ENCODE measurements at places on chromosomes 1 and 21.

GRCh38 chr1:20402585-20403422, 83.2 kb downstream of the CAMK2N1 start:
- no peak for DNase-seq

DNA sequence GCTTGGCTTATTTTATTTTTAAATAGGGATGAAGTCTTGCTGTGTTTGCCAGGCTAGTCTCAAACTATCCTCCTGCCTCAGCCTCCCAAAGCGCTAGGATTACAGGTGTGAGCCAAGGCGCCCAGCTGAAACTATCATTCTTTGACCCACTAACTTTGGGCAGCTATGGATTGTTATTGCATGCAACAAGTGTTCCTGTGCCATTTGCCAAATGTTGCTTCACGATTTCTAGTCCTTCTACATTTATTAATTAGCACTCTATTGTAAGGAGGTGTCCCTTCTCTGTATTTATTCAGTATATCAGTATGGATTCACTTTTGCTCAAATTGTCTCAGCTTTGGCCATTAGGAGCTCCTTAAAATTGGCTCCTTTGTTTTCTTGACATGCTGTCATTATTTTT, 36.4 kb downstream of the YTHDF2 start:
- no peak for DNase-seq

DNA sequence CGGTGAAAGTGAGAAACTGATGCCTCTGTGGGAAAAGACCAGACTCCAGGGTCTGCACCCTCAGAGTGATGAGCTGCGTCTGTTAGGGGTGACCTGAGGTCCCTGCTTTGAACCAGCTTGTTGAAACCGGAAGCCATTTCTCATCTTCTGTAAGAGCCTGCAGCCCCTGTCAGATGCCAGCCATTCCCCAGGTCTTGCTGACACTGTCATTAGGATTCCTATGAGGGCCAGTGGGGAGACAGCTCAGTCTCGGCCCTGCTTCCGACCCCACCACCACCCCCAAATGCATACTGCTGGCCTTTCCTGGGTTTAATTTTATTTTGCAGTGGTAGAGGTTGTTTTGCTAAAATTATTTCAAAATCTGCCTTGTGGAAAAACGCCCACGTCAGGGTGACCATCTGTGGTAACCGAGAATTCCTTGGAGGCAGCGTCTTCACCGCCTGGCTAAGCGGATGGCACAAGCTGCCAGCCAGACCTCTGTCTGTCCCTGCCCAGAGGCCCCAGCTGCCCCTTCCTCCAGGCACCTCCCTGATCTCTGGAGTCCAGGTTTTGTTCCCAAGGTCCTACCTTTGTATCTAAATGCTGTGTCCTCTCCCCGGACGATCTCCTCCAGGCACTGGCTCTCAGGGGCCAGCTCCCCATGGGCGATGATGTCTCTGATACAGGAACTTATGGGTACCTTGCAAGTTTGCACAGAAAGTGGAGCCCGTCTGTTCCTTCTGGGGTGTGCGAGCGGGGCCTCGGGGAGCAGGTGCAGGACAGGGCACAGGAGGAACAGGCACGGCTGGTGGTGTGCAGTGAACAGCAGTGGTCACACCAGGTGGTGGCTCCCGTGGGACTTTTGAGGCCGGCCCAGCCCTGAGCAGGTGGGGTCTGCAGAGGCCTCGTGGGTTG, 49.9 kb downstream of the PRKCZ start:
- DNase-seq, result peak; percentile 77

DNA sequence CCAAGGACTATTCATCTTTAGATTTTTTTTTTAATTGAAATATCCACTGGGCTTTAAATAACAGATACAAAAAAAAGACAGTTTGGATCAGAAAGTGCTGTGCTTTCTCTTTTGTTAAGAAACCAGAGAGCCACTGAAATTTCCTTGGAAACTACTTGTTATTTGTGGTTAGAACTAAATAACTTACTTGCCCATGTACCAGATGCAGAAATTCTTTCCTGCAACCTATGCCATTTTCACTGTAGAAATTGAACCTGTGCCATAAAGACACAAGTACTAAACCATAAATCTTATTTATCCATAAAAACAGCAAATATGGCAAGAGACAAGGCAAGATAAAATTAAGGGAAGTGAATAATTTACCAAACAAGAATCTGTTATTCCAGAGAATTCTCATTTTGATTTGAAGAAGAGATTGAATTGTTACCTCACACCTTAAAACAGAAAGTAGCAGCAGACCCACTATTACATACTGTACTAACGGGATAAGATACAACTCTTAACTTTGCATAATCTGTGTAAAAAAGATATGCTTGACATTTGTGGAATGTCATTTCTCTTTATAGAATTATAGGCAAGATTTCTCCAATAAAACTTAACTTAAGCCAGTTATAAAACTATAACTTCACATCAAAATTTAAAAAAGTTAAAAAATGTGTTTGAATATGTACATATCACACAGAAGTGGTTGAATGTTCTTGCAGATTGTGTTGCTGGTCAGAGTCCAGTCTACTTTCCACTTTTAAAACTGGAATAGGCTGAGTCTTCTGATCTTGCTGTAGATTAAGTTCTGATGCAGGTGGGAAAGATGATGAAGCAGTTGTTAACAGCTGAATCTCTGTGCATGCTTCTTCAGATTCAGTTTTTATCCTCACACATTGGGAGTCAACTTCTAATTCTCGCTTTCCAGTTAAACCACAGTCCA, 6.3 kb upstream of the PHTF1 start:
- peak; percentile 39 for DNase-seq

GRCh38 chr1:207968521-207969009, 57.6 kb upstream of the CD34 start:
- DNase-seq, result no peak

GRCh38 chr1:176205332-176205914, 1.7 kb downstream of the COP1 start:
- peak; percentile 10 for DNase-seq

- peak; percentile 86 for DNase-seq
Measured at GRCh38 chr21:45454926-45455673, 50.1 kb downstream of the COL18A1 start.

DNA sequence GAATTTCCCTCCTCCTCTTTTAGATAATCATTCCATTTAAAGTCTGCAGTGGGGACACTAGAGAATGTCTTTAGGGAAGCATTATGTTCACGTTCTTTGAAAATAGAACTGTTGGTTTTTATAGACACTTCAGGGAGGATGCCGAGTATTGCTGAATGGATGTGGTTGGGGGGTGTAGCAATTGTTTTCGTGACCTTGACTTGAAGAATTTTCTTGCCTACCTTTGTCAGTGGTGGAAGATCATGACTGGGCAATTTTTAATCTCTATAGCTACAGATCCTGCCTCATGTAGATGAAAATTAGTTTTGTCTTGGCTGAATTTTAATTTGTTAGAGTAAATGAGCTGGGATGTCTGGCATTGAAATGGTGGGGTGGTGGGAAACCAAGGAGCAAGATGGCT, 3.8 kb downstream of the SMG7 start:
- DNase-seq, result no peak

- no peak for DNase-seq
Measured at GRCh38 chr1:232140419-232141166, 489.3 kb downstream of the SIPA1L2 start.

- no peak for DNase-seq
Measured at GRCh38 chr1:16354619-16355018, 2.3 kb upstream of the FBXO42 start.

DNA sequence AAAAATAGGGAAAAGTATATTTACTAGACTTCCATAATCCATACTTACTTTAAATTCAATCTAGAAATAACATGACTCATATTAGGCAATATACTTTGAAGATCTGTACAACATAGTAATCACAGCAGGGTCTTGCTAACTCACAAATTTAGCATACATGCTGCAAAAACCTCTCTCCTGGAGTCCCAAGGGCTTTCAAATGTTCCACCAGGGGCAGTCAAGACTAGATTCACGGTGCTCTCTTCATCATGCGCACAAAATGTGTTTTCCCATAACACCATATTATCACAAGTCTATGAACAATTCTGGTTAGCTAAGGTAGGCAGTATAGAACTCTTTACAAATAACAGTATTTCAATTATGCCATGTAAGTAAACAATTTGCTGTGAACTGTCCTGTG, 45.8 kb downstream of the SSX2IP start:
- no peak for DNase-seq

- no peak for DNase-seq
Measured at GRCh38 chr1:18384471-18384870, 96.3 kb upstream of the KLHDC7A start.

- DNase-seq, result no peak
Measured at GRCh38 chr21:39630827-39631226, 18.1 kb downstream of the B3GALT5 start.

DNA sequence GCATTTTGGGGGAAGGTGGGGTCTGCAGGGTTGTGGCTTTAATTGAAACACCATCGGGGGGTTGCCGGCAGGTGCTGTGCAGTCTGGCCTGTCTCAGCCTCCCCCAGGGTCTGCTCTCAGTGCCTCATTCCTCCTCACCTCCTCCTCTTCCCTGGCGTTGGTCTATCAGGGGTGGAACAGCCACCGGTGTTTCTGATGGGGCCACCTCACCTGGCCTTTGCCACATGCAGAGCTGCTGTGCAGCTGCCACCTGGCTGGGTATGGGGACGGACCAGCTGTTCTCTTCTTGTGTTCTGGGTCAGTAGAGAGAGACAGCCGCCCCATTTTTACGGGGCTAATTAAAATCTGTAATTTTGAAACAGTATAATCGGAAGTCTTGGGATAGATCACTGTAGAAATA, 53.9 kb downstream of the SPSB1 start:
- DNase-seq, result no peak

- DNase-seq, result no peak
Measured at GRCh38 chr1:217117973-217118465, 394.8 kb upstream of the ESRRG start.

- peak; percentile 33 for DNase-seq
Measured at GRCh38 chr1:201838381-201838780, 9.4 kb downstream of the IPO9 start.

- DNase-seq, result no peak
Measured at GRCh38 chr21:15209224-15209623, 144.4 kb upstream of the NRIP1 start.

DNA sequence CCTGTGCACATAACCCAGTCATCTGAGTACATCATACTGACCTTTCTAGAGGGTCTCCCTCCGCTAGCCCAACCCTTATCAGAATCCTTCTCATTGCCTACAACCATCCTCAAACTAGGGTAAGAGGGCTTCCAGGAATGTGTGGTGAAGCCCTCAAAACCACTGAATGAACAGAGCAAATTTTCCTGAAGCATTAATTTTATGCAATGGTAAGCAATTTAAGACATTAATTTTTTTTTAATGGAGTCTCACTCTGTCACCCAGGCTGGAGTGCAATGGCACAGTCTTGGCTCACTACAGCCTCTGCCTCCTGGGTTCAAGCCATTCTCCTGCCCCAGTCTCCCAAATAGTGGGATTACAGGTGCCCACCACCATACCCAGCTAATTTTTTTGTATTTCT, 86.1 kb upstream of the ZNF281 start:
- DNase-seq, result no peak

DNA sequence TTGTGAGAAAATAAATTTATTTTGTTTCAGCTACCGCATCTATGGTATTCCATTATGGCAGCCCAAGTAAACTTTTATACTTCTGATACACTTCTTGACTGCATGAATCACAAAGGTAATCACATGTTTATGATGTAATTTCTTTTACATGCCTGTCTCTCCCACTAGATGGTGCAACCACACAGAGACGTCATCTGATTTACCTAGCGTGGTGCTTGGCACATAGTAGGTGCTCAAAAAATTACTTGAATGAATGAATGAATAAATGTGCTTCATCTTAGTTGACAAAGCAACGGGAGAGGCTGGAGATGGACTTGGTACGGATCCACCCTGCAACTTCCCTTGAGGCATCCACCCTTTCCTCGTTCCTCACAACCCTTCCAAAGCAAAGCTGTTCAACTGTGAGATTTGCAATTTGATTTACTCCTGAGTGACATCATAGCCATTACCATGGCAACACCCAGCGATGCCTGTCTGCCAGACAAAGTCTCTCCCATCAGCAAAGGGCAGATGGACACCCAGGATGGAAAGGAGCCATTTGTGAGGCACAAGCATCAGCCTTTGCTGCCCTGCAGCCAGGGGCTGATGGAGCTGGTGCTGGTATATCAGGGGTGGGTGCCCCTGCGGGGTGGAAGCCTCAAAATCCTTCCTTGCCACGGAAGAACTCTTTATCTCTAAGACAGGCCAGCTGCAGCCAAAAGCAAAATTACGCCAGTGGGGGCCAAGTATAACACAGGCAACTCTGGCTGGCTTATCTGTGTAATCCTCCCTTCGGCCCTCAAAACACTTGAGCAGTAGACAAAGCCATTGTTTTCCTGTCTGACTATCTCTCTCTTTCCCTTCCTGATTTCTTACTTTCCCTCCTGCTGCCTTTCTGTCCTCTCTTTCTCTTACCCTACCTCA, 18.9 kb upstream of the VWA5B1 start:
- no peak for DNase-seq

GRCh38 chr1:58158506-58159433, 387.8 kb downstream of the OMA1 start:
- DNase-seq, result no peak

- peak; percentile 56 for DNase-seq
Measured at GRCh38 chr1:244012202-244012601, 38.9 kb upstream of the ZBTB18 start.

GRCh38 chr1:100584761-100585745, 47.1 kb downstream of the GPR88 start:
- peak; percentile 37 for DNase-seq

- DNase-seq, result no peak
Measured at GRCh38 chr21:33268393-33268736, 2.2 kb downstream of the IL10RB start.

DNA sequence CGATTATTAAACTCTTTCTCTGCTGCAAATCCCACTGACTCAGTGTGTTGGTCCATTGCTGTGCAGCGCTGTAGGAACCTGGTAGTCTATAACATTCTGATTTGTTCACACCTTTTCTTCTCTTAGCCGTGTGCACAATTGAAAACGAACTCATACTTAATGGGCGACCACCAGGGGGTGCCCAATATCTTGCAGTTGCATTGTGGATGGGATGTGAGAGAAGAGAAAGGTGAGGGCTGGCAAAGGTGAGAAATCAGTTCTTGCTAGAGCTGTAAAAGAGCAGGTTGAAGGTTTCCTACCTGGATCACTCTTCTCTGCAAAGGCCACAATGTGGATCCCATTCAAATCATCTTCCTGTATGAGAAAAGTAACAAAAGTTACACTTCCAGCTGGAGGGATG, 51.0 kb downstream of the CASQ2 start:
- no peak for DNase-seq

DNA sequence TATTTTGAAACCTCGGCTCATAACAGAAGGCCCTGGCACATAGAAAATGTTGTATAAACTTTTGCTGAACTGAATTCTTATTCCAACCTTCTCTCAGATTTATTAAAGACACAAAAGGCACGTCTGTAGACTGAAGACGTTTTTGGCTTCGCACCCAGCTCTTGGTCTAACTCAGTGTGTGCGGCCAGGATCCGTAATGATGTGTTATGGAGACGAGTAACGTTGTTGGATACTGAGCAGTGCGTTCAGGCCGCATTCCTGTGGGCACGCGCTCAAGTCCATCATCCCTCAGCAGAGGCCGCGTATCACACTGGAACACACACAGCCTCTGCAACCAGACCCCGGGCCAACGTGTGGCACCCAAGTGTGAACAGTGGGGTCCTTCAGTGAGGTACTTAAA, 154.8 kb upstream of the RAB4A start:
- DNase-seq, result no peak

Data from GM03348 (cell line).